ENCODE measurements at places on chromosomes 6 and 20. TPM values are rescaled to one million over a fixed set of nuclear protein-coding genes. Genes with fewer than 3 reads are reported as not detected.

DNA sequence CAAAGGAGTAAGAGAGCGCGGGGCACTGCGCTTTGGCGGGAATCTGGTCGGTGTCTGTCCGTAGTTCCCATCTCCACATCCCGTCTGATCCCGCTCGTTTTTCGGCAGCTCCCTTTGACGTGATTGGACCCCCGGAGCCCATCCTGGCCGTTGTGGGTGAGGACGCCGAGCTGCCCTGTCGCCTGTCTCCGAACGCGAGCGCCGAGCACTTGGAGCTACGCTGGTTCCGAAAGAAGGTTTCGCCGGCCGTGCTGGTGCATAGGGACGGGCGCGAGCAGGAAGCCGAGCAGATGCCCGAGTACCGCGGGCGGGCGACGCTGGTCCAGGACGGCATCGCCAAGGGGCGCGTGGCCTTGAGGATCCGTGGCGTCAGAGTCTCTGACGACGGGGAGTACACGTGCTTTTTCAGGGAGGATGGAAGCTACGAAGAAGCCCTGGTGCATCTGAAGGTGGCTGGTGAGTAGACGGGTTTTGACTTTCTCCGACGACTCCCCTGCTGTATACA is 1.4 kb downstream of the BTN1A1 start:
- H3K36me3 ChIP-seq: no peaks in the 10 kb centered on the region
- peaks cover 10% of the 10 kb centered on the region for H3K4me1 ChIP-seq
- peak overlapping the region; percentile 60 for H3K4me3 ChIP-seq
- peak; percentile 42 for DNase-seq
- peaks cover 44% of the 10 kb centered on the region for H3K27me3 ChIP-seq
- peak overlapping the region; percentile 29 for H3K27ac ChIP-seq

DNA sequence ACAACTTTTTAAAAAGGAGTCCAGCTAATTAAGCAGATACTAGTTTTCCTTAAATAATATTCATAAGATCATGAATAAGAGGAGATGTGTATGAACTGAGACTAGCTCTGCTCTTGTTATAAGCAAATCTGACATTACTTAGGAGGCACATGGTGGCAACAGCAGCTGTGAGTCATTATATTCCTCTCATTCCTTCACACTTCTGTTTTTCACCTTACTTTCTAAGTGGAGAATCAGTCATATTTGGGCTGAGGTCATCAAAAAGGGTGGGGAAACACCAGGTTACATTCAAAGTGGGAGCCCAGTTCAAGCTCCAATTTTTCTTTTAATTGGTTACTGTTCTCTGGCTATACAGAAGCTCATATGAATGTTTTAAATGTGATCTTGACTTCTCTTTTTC is 6.0 kb upstream of the RIPPLY2 start:
- H3K36me3 ChIP-seq: no peaks in the 10 kb centered on the region
- H3K27ac ChIP-seq: no peak overlapping the region
- DNase-seq: no peak
- no peaks in the 10 kb centered on the region for H3K4me1 ChIP-seq
- H3K4me3 ChIP-seq: no peak overlapping the region
- peaks cover 46% of the 10 kb centered on the region for H3K27me3 ChIP-seq

- DNase-seq: no peak
- peaks cover 41% of the 10 kb centered on the region for H3K27me3 ChIP-seq
- peaks cover 13% of the 10 kb centered on the region for H3K4me1 ChIP-seq
- no peak overlapping the region for H3K27ac ChIP-seq
- no peak overlapping the region for H3K4me3 ChIP-seq
Observed at GRCh38 chr20:47781632-47782031, 3.6 kb downstream of the SULF2 start.

The TRERF1 gene
- 16.2 TPM for total RNA-seq

- H3K4me1 ChIP-seq: no peaks in the 10 kb centered on the region
- no peak overlapping the region for H3K4me3 ChIP-seq
- no peak for DNase-seq
- H3K27ac ChIP-seq: no peak overlapping the region
- peaks cover 17% of the 10 kb centered on the region for H3K36me3 ChIP-seq
Observed at GRCh38 chr6:157955675-157956074, 26.0 kb upstream of the SYNJ2 start.

All from activated CD8-positive, alpha-beta memory T cell treated with anti-CD3 and anti-CD28 coated beads, Interleukin-2, amount 10 ng/mL, durations not matched to agents 7 days and 5 days (primary cell).